ENCODE measurements at places on chromosomes 7 and 10.

DNA sequence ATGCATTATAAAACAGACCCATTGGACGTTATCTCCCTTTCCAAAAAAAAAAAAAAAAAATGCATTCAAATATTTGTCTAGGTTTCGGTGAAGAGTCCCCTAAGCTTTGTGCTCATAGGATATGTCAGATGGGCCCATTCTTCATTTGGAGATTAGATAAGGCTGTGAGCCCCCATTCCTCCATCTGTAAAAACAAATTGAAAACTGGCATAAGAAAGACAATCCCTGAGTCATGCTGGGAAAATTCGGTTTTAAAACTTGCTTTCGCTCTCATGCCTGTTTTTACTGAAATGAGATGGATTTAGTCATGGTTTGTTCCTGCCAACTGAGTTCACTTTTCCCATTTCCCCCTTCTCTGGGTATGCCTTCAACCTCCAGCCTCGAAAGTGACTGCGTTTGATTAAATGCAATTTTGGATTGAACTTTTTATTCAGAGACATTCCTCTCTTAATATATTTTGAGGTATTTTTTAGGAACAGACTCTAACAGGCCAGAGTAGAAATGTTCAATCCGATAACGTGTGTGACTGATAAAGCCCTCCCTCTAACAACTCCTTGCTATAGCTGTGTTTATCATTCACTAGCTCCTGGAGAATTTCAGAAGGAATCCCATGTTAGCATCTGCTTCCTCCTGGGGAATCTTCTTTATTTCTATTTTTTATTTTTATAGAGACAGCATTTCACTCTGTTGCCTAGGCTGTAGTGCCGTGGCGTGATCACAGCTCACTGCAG is 190.9 kb upstream of the LYZL2 start:
- no peak for DNase-seq

DNA sequence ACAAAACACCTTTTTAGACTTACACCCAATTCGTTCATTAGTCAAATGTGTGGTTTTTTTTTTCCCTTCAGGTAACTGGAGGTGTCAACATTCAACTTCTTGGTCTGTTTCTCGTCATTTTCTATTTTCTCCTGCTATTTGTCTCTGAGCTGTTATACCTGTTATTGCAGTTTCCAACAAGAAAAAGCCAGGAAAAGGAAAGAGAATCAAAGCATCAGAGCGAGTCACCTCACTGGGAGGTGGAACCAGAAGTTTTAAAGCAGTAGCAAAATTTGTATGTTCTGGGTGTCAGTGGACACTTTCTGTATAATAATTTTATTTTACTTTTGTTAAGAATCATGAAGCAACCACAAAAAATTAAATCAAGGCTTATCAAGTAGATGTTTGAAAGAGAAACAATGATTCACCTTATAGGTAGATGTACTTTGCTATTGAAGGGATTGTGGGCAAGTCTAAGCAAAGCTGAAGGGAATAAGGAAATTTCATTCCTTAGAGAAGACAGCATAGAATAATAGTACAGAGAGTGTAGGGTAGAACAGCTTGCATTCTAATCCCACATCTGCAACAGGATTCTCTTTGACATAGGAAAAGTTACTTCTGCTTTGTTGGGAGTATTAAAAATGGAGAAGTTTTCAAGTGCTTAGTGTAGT is 675.8 kb downstream of the PCDH15 start:
- DNase-seq: no peak

- DNase-seq: no peak
Observed at GRCh38 chr10:31867646-31868045, 61.0 kb downstream of the ARHGAP12 start.

DNA sequence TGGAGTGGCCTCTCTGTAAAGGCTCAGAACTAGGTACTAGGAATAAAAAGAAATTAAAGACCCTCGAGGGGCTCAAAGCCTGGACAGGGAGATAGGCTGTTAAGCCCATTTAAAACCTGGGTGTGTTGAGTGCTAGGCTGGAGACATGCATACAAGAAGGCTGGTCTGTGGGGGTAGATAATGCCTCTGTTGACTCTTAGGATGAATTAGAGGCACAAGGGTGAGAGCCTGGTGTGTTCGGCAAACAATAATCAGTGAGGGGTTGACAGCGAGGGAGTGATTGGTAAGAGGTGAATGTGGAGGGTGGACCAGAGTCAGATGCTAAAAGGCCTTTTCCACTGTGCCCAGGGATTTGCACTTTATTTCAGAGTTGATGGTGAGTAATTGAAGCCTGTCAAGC is 12.7 kb downstream of the GSTO2 start:
- no peak for DNase-seq

GRCh38 chr7:44533301-44534055 is 7.7 kb downstream of the NPC1L1 start:
- no peak for DNase-seq

GRCh38 chr10:125811251-125811650 is 11.8 kb downstream of the UROS start:
- no peak for DNase-seq

DNA sequence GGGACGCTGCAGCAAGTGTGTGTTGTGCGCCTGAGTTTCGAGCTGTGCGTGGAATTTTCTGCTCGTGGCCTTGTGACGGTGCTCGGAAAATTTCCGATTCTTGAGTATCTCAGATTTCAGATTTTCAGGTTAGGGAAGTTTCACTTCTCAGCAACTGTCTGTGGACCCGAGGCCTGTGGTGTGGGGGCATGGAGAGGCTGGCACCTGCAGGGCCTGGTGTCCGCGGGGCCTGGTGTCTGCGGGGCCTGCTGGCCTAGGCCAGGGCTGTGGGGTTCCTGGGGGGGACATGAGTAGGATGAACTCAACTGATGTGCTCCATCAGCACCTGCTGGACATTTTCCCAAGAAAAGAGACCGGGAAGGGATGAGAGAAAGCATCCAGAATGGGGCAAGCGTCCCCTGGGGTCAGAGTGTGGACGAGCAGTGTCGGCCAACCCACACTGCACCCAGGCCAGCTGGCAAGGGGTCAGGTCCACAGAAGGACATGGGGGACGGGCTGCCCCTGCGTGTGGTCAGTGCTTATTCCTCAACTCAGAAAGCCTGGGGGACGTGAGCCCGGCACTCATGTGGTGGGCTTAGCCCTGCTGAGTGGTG is 31.3 kb upstream of the SHH start:
- no peak for DNase-seq
